ENCODE measurements at places on chromosomes 5 and 9.

DNA sequence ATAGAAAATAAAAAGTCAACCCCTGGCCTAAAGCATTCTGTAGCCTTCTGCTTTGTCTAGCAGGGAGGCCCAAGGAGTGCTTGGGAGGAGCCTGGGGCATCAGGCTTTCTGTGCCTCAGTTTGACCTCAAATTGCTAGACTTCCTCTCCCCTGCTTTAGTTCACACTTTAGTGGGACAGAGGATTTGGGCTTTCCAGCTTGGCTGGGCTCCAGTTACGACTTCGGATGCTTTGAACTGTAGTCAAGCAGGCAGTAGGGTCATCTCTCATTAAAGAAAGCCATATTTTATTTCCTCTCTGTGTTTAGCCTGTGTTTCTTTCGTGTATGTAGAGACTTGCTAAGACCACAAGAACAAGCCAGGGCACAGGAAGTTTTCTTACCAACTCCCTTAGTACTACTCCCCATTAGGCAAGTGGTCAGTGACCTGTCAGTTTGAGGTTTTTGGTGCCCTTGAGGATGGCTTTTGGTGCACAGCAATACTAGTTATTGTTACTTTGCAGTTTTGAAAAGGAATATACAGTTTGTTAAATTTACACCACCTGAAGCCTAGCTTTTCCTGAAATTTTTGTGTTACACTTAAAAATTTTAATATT lies 334.7 kb downstream of the NDUFS4 start:
- DNase-seq: no peak

GRCh38 chr5:33692980-33693379 lies 198.8 kb downstream of the ADAMTS12 start:
- no peak for DNase-seq

DNA sequence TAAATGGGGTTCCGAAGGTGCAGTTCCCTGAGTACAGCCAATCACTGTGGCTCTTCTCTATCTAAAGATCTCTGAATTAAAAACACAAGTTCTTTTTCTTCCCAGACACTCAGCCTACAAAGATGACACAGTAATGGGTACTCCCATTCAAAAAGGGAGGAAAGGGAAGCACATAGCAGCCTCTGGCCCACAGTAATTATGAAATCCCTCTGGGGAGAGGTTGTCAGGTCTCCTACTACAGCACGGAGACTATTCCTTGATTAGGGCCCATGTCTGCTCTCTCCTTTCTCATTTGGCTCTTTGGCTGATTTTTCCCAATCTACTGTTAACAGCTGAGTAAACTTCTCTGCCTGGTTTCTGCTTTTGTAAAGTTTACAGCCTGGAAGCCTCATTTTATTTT lies 62.0 kb upstream of the RANBP3L start:
- DNase-seq: no peak

DNA sequence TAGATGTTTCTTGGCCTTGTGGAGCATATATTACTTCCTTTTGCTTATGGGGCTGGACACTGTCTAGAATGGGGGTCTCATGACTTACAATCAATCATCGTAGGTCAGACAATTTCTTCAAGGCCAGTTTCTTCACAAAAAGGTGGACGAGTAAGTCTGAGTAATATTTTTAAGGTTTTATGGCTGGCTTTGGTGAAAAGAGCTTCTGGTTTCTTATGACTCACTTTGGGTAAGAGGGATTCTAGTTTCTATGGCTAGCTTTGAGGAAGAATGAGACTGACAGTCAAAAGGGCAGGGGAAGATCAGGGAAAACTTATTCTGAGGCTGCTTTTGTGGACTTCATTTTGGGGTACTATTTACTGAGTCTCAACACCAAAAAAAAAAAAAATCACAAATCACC lies 2067.2 kb upstream of the C9orf72 start:
- no peak for DNase-seq

DNA sequence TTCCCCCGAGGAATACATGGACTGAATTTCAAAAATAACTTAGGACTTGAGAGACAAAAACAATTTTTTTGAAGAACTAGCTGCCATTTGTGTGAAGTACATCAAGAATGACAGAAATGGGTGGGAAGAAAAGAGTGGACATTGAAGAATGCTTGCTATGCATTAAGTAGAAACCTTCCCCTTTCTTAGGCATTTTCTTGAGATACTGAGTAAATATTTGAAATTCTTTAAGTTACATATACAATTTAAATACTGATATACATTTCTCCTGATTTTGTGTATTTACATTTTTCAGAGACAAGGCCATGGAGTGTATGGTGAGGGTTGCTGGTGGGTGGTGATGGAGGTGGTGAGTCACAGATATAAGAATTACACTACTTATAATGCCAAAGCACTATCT lies 319.3 kb upstream of the ADAMTSL1 start:
- DNase-seq: no peak

- DNase-seq: no peak
These were observed 61.4 kb upstream of the ADRA1B start for GRCh38 chr5:159854916-159855315.

- DNase-seq: no peak
These were observed at the start of gene TENT4A for GRCh38 chr5:6713274-6714225. Gene TENT4A, plus strand, starts transcription at chr5:6713432. Its CDS starts 552 bp downstream, at chr5:6713984.

DNA sequence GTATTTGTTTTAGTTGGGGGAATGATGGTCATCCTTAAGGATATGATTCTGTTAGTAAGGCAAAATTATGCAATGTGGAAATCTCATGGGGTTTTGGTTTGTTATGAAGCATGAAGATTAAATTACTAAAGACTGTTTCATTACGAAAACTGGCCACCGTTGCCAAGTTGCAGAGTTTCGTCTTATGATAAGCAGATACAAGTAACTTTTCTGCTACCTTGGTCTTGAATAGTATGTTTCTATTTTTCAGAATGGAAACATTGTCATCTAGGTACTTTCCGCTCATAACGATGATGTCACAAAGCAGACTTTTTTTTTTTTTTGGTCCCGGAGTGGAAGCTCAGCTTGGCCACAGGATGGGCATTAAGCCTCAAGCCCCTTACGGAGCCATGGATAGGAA lies 4.2 kb downstream of the CCNI2 start:
- no peak for DNase-seq

- DNase-seq: no peak
These were observed 38.1 kb downstream of the ADAMTS2 start for GRCh38 chr5:179307013-179307800.

DNA sequence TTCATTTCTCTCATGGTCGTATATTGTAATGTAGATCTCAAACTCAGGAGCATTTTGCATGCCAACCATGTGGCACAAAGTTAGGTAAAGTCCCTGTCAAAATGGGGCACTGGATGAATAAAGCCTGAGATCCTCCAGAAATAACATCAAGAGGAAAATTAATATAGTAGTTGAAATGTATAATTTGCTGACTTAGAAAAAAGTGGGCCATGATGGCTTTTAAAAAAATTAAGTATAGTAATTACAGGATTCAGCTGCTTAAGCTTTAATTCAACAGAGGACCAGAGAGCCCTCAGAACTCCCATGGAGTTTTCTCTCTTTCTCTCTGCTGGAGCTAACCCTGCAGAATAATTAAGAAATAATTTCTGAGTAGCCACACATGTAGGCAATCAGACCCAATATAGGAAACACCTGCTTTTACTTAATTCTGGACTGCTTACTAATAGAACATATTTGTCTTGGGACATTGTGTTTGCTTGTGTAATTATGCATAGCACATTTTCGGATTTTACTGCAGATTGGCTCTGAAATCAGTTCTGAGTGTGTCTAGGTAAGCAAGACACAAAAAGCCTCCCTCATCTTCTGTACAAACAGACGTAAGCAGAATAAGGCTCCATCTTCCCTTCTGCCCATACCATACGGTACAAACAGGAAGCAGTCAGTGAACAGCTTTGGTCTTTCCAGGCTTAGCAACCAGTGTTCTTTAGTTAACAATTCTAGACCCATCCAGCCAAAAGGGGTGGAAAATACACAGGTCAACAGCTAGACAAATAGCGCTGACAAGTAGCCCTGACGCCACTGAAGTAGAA lies 26.5 kb upstream of the PCSK1 start:
- no peak for DNase-seq

DNA sequence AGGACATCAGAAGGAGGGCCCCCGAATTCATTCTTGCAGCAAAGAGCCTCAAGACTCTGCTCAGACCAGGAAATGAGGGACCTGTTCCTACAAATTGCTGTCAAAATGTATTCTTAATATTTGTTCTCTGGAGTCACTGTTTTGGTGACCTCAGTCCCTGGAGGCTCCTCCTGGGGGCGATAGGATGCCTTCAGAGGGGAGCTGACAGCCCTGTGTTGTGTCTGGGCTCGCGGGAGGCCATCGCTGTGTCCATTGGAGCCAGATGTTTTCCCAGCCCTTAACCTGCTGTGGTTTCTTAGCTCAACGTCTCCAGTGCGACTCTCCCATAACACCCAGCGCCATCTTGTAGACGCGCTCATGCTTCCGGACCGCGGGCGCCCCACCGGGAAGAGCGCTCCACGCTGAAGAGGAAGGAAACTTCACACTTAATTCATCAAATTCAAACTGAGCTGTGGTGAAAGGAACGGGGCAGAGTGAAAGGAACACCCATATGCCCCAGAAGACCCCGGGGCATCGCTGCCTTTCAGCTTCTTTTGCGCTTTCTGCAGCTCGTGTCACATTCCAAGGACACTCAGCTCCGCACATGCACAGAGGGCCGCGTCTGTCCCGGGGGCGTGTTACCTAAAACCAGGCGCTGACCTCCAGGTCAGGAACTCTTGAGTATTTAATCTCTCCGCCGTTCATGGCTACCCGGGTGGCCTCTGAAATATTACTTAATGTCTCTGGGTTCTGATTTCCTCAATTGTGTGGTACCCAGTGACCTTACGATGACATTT lies 112.3 kb upstream of the GDNF start:
- DNase-seq: no peak

DNA sequence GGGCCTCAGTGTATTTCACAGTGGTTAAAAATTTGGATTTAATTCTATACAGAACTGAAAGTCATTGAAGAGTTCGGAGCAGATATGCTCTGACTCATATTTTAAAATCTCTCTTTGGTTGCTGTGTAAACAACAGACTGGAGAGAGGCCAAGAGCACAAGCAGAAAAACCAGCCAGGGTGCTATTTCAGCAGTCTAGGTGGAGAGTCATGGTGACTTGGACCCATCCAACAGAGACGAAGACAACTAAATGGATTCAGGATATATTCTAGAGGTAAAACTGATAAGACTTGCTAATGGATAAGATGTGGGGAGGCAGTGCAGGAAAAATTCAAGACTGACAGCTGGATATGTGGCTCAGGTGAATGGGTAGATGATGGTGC lies 168.9 kb downstream of the MAPKAP1 start:
- no peak for DNase-seq

- DNase-seq: no peak
These were observed 17.9 kb upstream of the KIF2A start for GRCh38 chr5:62288118-62288517.

DNA sequence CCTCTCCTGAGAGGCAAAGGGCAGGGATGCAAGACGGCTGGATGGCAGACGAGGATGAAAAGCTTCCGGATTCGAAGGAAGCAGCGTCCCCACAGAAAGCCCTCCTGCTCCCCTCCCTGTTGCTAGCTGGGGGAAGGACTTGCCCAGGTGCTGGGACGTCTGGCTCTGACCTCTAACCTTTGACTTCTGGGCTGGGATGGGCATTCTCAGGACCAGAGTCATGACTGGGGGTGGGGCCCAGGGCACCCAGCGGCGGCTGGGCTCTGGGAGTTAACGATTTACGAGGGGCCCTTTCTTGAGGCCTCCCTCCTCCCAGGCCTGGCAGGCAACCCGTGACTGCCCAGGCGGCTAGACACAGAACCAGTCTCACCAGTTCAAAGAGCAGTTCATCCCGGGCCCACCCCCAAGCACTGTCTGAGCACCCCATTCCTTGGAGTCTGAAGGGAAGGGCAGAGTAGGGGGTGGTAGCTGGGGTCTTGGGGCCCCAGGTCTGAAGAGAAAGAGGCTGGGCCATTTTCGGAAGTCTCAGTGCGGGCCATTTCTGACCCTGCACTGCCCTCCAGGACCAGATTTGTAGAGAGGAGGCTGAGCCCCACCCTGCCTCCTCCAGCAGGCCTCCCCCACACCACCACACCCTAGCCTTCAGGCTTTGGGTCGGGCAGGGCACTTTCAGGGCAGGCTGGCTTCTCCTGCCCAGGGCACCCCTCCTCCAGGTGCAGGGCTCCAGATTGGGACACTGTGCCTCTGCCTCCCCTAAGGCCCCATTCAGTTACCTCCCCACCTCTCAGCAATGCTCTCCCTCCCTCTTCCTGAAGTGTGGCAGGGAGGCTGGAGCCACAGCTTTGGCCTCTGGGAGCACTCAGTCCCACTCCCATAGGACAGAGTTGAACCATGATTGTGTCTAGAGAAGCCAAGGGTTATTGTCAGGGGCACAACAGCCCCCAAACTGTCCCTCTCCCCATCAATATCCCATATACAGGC lies 5.0 kb upstream of the CXXC5 start:
- DNase-seq: no peak

- DNase-seq: no peak
These were observed 41.2 kb upstream of the CTSL start for GRCh38 chr9:87684627-87685219.

DNA sequence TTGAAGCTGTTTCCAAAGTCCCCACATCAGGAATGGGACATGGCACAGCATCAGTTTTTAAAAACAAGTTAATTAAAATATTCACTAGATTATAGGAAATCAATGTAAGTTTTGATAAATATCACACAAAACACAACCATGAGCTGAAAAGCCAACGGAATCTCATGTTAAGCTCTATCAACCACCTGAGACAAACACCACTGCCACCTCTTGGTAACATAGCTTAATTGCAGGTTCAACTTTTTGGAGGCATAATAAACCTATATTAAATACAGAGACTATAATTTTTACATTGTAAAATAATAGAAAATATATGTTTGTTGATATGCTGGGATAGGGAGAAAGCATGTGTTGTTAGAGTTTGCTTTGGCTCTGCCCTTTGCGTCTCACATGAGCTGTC lies 126.1 kb downstream of the SV2C start:
- no peak for DNase-seq

GRCh38 chr9:137352511-137353222 lies 50.6 kb upstream of the NRARP start:
- DNase-seq: no peak

GRCh38 chr9:10538073-10538472 lies 74.7 kb downstream of the PTPRD start:
- DNase-seq: no peak

GRCh38 chr5:53041071-53041692 lies 52.0 kb downstream of the ITGA2 start:
- no peak for DNase-seq

- no peak for DNase-seq
These were observed 46.8 kb downstream of the FREM1 start for GRCh38 chr9:14863402-14863801.

- DNase-seq: no peak
These were observed 125.1 kb downstream of the GDNF start for GRCh38 chr5:37714756-37715155.

DNA sequence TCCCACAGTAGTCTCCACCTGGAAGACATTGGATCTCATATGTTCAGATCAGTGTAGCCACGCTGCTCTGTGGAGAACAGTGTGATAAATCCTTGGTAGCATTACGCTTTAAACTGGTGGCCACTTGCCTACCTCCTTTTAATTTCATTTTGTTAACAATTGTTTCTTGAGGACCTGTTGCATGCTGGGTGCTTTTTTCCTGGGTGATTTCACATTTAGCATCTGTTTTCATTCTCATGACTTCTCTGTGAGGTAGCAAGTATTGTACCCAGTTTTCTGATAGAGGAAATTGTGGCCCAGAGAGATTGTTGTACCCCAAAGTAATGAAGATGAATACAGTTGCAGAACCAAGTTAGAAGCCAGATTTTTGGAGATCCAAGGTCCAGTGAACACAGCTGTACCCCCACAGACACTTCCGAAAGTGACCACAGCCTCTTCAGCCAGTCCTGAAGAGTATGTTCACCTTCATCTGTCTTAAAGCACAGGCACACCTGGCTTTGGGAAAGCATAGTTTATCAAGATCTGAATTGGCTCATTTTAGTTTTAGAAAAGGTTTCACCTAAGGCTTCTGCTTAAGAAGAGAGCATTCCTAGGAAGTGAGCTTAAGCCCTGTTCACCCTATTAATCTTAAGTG lies 75.2 kb downstream of the F2RL2 start:
- no peak for DNase-seq

Measured in CD4-positive, alpha-beta T cell treated with Interleukin-6 at 100 ng/mL for 8 hours (primary cell).